Stimulated activated CD8-positive, alpha-beta memory T cell treated with anti-CD3 and anti-CD28 coated beads, Interleukin-4, amount 100 ng/mL, for 48 hours (primary cell): ENCODE measurements at places on chromosomes 6 and 20.

DNA sequence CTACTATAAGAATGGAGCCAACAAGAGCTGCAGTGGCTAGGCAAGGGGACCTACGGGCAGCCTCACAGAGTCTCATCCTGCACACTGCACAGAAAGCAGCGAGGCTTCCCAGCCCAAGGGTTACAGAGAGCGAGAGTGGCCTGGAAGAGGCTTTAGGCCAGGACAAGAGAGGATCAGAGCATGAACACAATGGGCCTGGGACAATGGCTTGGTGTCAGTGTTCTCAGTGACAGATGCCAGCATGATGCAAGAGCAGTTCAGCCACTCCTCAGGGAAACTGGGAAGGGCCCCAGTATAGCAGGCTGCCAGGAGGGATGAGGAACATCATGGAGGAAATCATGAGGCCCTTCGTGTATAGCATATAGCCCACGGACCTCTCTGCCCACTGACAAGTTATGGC, 108.0 kb downstream of the NUS1 start:
- no peak for DNase-seq

DNA sequence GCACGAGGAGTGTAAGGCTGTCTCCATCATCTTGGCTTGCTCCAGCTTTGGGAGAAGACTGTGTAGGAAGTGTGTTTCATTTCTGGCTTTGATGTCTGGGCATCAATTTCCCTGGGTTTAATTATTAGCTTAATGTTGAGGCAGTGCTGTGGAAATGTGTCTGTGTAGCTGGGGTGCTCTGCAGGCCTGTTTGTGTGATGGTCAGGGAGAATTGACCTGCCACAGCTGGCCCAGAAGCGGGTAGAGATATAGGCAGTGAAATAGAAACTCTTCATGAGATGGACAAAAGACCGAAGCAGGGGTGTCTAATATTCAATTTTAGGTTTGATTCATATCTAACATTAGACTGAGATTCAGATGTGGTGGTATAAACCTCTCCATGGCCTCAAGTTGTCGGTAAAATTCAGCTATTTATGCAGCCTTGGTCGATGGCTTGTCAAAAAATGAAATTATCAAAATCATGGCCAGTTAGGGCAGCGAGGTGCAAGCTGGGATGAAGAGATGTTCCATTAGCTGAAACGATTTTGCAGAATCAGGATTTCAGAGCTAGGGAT, 95.3 kb upstream of the SNX9 start:
- no peak for DNase-seq

- no peak for DNase-seq
Measured at GRCh38 chr6:166850677-166851076, 105.7 kb downstream of the RNASET2 start.

- peak; percentile 48 for DNase-seq
Measured at GRCh38 chr6:125314009-125314581, 12.3 kb upstream of the HDDC2 start.

GRCh38 chr20:36493051-36493800, 48.1 kb upstream of the MYL9 start:
- DNase-seq: no peak

GRCh38 chr6:122429323-122429722, 29.9 kb downstream of the HSF2 start:
- DNase-seq: no peak

GRCh38 chr6:8639928-8640649, 204.7 kb upstream of the SLC35B3 start:
- no peak for DNase-seq

GRCh38 chr20:48750941-48751635, 76.7 kb downstream of the PREX1 start:
- DNase-seq: no peak

- no peak for DNase-seq
Measured at GRCh38 chr6:21665110-21665391, 71.5 kb downstream of the SOX4 start.

DNA sequence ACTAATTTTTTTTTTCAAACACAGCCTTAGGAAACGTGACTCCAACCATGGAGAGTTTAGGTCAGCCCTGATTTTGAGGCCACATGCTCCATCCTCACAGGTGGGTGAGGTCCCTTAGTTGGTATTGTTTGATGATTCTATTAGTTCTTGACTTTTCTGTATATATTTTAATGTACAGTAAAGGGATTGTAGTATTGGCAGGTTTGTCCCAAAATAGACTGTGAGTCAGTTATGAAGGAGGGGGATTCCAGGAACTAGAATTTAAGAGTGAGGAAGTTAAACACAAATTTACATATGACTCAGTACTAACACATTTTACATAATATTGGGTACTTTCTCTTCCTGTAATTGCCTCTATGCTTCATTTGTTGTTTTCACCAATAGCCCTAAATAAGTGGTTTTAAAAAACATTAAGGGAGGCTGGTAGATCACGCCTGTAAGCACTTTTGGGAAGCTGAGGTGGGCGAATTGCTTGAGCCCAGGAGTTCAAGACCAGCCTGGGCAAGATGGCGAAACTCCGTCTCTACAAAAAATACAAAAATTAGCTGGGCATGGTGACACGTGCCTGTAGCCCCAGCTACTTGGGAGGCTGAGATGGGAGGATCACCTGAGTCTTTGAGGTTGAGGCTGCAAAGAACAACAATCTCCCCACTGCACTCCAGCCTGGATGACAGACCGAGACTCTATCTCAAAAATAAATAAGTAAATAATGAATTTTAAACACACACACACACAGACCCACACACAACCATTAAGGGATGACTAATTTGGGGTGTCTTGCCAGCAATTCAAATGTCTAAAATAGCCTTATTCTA, 81.8 kb downstream of the SGK1 start:
- no peak for DNase-seq

DNA sequence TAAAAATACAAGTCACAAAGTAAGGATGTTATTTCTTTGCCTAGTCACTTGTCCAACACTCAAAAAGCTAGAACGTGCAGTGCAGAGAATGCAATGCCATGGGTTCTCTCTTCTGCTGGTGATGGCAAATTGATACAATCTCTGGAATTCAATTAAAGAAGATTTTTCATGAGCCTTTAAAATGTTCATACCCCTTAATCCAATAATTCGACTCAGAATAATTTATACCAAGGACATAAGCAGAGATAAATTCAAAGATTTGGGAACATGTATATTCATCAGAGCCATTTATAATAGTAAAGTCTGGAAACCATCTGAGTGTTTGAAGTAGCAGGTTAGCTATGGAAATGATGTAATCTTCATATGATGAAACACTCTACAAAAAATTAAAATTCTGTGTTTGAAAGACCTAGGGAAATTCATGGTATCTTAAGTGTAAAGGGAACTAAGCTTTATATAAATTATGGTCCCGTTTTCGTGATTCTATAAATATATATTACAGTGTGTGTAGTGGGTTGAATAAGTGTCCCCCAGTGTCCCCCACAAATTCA, 2.8 kb upstream of the AGPAT4 start:
- DNase-seq: no peak

DNA sequence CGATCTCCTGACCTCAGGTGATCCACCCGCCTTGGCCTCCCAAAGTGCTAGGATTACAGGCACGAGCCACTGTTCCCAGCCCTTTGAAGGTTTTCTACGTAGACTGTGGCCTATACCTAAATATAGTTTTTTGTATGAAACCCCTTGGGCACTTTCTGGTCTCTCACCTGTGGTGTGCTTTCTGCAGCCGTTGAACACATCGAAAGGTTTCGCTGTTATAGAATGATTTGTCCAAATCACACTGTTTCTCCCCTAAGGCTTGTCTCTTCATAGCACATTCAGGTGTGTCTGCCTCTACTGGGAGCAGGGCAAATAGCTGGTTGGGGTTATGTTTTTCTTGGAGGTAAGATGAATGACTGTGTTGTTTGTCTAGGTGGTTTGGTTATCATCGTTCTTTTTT, 597.9 kb downstream of the RNF144B start:
- DNase-seq: no peak

GRCh38 chr6:73579851-73580246, 59.0 kb upstream of the EEF1A1 start:
- DNase-seq: no peak

DNA sequence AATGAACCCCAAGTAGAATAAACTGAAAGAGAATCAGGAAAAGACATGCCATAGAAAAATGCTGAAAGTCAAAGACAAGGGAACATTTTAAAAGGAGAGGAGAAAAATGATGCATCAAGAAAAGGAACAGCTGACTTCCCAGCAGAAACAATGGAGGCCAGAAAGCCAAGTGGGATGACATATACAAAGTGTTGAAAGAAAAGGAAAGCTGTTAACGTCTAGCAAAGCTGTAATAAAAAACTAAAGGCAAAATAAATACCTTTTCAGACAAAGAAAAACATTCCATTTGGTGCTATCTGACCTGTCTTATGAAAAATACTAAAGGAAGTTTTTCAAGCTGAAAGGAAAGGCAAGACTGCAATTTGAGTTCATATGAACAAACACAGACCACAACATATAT, 34.1 kb upstream of the PDE10A start:
- no peak for DNase-seq

- no peak for DNase-seq
Measured at GRCh38 chr6:151060766-151061531, 178.8 kb upstream of the AKAP12 start.

DNA sequence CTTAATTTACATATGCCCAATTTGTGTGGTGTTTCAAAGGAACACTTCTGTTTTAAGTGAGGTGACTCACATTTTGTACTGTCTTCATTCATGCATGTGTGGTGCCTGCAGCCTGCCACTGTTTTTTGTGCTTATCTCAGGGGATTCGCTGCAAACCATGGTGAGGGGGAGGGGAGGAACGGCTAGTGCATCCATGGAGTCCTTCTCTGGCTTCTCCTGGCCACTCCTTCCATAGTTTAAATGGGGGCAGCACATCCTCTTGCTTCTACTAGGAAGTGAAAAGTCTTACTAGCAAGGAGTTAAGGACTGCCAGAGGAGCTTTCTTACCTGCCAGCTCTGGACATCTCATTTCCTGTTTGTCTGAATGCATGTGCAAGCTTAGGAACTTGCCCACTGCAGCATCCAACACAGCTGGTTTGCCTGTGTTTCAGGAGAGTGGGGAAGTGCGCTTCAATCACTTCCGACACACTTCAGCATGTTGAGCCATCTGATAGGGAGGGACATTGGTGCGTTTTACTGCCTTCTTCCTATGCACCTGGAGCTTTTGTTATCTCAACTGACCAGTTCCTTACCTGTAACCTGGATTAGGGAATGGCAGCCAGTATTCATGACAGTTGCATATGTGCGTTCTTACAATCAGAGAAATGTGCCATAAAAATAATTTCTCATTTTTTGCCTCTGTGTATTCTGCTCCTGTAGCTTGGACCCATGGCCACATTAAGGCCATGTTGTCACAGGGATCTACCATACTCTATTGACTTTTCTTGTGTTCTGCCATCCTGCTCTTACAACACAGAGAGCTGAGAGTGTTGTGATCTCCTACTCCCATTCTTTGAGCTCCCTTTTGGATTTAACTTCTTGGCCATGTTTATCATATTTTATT, 211.3 kb downstream of the ARID1B start:
- no peak for DNase-seq

DNA sequence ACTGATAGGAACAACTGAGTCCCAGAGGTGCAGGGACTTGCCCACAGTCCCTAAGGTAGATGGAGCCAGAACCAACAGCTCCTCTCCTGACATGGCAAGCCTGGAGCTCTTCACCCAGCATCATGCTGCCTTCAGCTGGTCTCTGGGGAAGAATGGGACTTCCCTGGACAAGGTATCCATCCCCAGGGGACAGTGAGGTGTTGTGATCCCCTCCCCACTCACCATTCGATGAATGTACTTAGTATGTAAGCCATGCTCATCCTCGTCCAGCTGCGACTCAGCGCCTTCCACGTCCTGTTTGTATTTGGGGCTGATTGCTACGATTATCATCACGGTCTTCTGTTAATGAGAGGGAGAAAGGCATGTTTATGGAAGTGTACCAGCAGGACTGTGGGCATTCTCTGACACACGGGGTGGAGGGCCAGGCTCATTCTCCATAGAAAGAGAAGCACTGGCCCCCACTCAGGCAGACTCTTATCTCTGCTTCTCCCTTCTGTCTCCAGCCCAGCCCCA, 39.4 kb downstream of the TRAF3IP2 start:
- DNase-seq: no peak

DNA sequence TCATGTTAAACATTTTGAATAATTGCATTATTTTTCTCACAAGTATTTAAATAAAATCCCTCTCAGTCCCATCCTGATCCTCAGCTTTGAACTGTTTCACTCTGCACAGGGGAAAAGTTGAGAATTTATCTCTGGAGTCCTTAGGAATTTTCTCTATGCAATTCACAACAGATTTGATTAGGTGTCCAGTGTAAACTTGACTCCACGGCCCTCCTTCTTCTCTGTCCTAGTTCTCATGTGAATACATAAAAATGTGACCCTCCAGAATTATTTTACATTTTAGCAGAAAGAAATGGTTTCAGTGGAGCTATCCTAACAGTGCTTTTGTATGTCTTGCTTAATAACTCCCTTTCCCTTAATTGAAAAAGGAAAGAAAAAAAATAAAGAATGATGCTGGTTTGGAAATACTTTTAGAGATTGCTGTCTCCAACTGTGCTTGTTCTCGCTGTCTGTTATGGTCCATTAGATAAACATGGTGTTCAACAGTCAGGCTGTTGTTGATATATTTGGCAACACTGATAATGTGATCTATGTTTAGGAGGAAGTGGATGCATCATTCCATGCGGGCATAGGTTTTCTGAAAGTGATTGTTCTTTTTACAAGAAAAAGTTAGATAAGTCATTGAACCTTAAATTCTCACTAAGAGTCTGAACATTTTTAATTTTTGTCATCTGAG, 599.4 kb upstream of the CITED2 start:
- DNase-seq: no peak

- no peak for DNase-seq
Measured at GRCh38 chr6:104548297-104548696, 311.4 kb downstream of the HACE1 start.

DNA sequence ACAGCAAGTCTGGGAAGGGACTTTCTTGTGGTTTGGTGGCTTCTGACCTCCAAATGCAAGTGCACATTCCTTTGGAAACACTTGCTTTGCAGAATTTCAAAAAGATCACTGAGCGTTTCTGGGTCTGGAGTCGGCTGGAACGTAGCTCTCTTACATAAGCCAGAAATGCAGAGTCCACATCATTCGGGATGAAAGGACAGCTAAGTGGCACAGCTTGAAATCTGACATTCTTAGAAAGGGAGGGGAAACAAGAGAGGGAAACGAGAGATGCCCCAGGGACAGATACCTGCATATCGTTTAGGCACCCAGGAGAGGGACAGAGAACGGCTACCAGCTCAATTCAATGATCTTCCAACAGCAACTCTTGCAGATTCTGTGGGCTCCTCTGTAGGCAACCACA, 118.7 kb downstream of the NFATC2 start:
- DNase-seq: no peak
